ENCODE measurements at places on chromosomes 12 and 14. TPM values are rescaled to one million over a fixed set of nuclear protein-coding genes. Genes with fewer than 3 reads are reported as not detected.

- DNase-seq: no peak
Measured at GRCh38 chr12:15157269-15157671, 63.9 kb downstream of the RERG start.

- DNase-seq: no peak
Measured at GRCh38 chr12:116990971-116991966, 80.5 kb downstream of the FBXW8 start.

DNA sequence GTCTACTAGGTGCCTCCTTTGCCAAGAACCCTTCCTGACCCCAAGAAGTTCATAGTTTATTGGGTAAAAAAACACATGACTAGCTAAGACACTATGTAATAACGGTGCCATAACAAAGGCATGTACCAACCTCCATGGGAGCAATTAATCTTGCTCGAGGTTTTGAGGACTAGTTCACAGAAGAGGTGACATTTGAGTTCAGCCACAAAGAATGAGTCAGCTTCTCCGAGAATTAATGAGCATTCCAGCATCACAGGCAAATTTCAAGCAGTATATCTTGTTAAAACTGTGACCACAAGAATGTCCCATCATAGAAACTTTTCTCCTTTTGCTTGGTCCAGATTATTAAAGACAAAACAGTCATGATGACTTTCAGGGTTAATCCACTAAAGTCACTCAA lies 113.0 kb upstream of the RAP1B start:
- peak; percentile 14 for DNase-seq

DNA sequence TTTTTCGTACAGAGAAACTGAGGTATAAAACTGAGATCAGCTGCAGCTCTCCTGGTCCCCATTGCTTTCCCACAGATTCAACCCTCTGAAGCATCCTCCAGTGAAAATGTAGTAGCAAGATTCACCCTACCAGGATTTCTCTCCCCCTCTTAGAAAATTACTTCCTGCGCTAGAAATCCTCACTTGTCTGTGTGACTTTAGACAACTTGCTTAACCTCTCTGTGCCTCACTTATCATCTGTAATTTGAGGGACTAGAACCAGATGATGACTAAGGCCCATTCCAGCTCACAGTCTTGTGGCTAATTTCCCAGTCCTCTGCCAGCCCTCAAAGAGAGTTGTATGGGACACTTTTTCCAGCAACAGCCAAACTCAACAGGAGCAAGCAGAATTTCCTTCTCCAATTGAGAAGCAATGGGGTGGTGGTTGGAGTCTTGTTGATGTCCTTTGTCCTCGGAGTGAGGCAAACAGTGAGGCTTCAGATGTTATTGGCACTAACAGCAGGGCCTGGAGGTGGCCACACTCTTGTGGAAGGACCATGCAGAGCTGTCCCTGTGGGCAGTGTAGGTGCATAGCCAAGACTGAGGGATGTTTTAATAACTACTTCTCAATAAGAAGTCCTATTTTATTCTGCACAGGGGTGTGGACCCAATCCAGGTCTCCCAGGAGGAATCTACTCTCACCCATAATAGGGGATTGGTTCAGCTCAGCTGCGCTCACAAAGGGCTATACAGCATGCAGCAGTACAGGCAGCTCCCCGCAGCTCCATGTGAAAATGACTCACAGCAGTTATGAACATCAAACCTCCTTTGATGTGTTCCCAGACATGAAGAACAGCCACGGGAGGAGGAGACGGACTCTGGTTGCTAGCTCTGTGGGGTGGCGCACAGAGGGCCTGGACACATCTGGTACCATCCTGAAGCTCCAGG lies 200.1 kb downstream of the DAD1 start:
- no peak for DNase-seq

GRCh38 chr12:130514149-130514551 lies 176.5 kb downstream of the PIWIL1 start:
- no peak for DNase-seq

DNA sequence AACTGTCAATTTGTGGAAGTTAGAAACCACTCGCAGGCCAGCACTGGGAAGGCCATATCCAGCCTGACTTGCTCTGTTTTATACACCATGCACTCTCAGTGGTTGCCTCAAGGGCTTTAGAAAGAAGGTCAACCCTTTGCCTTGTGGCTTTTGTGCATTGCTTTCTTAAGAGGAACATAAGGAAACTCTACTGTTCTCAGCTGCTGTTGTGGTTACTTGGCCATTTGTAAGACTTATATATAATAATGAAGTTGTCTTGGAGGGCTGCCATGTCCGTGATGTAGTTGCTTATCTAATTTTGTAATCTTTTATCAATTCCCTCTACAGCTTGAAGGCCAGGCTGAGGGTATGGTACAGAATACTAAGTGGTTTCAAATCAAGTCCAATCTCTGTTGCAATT lies 637.8 kb downstream of the DIO2 start:
- no peak for DNase-seq

DNA sequence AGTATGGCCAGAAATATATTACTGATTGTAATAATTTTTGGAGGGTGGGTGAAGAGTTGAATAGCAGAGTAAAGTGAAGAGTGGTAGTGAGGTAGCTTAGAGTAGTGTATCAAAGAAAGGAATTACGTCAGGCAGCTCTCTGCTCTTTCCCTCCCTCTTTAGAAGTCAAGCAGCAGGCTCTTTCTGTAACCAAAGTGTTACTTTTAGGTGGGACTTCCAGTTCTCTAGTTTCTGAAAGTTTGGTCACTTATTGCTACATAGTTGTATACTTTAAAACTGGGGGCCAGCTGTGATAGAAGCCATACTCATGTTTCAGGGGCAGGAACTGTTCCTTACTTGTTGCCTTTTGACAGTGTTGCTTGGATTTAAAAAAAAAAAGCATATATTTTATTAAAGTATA lies 30.6 kb downstream of the ATF7IP start:
- DNase-seq: no peak

PTHLH gene
- 5.0 TPM for total RNA-seq

STON2 gene
- total RNA-seq: 3.4 TPM

AQP6 gene
- not detected for total RNA-seq

All from glomerular endothelial cell (primary cell).